ENCODE measurements at places on chromosomes 16 and 17. TPM values are rescaled to one million over a fixed set of nuclear protein-coding genes. Genes with fewer than 3 reads are reported as not detected.

TBC1D3 gene
- total RNA-seq: 0.07 TPM

SLC47A1 gene
- total RNA-seq: 22.3 TPM

MT4 gene
- not detected for total RNA-seq

GPR179 gene
- not detected for total RNA-seq

SERPINF2 gene
- total RNA-seq: 2.9 TPM

PPM1E gene
- 0.02 TPM for total RNA-seq

TANC2 gene
- 53.2 TPM for total RNA-seq

DNAI2 gene
- total RNA-seq: not detected

ACSM5 gene
- not detected for total RNA-seq

ABHD15 gene
- 24.2 TPM for total RNA-seq

HOXB1 gene
- total RNA-seq: not detected

KRT33B gene
- total RNA-seq: not detected

CRYBA1 gene
- total RNA-seq: not detected
